Activated CD4-positive, alpha-beta memory T cell treated with anti-CD3 and anti-CD28 coated beads for 36 hours (primary cell): ENCODE measurements at places on chromosomes 1 and 21. TPM values are rescaled to one million over a fixed set of nuclear protein-coding genes. Genes with fewer than 3 reads are reported as not detected.

Gene HES2
- total RNA-seq: not detected

Gene PLA2G2D
- total RNA-seq: 0.07 TPM

Gene PLA2G4A
- 1.1 TPM for total RNA-seq

Gene ODF2L
- total RNA-seq: 31.5 TPM

Gene DMBX1
- total RNA-seq: 0.10 TPM

Gene NFYC
- total RNA-seq: 61.7 TPM

Gene ADGRL2
- total RNA-seq: not detected

Gene HMGN1
- 449 TPM for total RNA-seq

Gene CA6
- total RNA-seq: 0.17 TPM

Gene GNG12
- total RNA-seq: 0.12 TPM

Gene CPTP
- 13.1 TPM for total RNA-seq

Gene LCE1E
- total RNA-seq: not detected

Gene GJA9
- total RNA-seq: not detected

Gene SAMD11
- not detected for total RNA-seq

Gene C1orf87
- total RNA-seq: not detected

Gene CRYAA
- not detected for total RNA-seq
